Activated naive CD4-positive, alpha-beta T cell treated with anti-CD3 and anti-CD28 coated beads, Interleukin-2, amount 50 U/mL, for 16 hours (primary cell): ENCODE measurements at places on chromosomes 13 and 19.

GRCh38 chr19:42010245-42011126 is 16.5 kb upstream of the ATP1A3 start:
- no peak for DNase-seq

DNA sequence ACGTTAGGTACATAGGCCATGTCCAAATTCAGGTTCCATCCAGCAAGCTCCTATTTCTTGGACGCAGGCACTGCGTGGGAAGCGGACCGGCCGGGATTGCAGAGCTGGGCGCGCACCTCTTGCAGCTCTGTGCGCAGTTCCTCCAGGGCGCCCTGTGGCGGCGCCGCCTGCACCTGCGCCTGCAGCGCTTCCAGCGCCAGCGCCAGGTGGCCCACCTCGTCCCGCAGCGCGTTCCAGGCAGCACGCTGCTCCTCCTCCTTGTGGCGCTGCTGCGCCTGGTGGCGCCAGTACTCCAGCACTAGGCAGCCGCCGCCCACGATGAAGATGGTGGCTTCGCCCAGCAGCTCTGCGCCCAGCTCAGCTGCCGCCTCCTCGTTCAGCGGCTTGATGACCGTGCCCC is 31.1 kb downstream of the OPA3 start:
- DNase-seq = no peak

DNA sequence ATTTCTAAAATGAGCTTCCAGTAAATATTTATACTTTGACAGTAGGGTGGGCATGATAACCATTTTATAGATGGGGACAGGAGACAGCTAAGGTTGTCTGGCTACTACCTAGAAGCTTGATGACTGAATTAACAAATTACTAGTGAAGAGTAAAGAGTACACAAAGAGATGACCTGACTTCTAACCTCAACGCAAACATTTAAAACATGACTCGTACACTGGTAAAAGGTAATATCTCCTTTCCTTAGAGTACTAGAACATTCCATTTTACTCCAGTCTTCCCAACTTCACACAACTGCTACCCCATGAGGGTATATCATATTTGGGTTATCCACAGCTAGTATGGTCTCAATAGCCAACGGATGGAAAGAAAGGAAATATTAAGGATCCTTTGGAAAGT is 258.9 kb downstream of the FOXO1 start:
- no peak for DNase-seq

DNA sequence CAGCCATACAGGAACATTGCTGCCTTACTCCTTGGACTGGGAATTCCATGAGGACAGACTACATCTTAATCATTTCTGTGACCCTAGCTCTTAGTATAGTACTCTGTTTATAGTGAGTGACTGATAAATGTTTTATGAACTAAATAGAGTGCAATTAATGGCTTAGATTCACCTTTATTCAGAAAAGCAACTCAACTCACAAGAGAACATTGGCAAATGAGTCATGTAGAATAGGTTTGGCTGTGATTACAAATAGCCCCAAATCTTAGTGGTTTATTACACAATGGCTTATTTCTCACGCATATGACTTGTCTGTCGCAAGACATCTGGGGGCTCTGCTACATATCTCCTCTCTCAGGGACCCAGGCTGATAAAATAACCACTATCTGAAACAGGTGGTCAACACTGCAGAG is 121.6 kb upstream of the KL start:
- no peak for DNase-seq

- no peak for DNase-seq
These were observed 8.1 kb downstream of the ARHGEF7 start for GRCh38 chr13:111123221-111123620.

DNA sequence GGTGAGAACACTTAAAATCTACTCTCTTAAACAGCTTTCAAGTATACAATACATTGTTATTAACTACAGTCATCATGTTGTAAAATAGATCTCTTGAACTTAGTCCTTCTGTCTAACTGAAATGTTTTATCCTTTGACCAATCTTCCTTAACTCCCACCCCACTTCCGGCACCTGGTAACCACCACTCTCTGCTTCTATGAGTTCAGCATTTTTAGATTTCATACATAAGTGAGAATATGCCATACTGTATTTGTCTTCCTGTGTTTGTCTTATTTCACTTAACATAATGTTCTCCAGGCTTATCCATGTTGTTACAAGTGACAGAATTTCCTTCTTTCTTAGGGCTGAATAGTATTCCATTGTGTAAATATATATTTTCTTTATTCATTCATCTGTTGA is 144.1 kb upstream of the TRPC4 start:
- DNase-seq = no peak

DNA sequence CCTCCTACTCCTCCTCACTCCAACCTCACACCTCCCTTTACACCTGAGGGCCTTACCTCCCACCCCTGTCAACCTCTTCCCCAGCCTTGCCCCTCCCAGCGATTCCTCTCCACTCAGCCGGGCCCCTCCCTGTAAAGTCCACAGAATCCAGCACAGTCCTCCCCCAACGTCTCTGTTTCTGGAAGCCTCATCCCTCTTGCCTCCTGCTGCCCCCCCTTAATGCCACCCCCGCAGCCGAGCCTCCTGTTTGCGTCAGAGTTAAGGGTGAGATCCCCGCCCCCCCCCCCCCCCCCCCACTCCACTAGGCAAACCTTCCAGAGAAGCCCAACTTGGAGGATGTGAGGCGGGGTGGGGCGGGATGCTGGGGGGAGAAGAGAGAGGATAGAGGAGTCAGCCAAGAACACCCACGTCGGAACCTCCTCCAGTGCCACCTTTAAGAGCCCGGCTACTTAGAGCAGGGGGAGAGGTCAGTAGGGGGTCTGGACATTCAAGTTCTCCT is 2.1 kb downstream of the UNC13A start:
- DNase-seq = no peak

DNA sequence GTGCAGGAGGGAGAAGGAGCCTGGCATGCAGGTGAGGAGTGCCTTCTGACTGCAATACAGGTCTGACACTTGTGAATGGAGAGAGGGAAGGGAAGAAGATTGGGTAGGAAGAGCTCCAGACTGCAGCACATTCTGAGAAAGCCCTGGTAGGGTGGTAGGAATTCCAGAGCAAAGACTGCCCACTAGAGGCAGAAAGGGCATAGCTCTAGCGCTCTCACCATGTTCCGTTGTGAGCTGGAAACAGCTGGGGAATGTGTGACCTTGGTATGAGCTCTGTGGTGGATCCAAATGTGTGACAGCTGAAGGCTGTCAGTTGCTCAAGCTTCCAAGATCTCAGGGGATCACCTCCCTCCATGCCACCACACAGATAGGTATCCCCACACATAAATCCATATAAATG is 2.9 kb upstream of the MTUS2 start:
- DNase-seq = no peak

GRCh38 chr13:73254827-73255226 is 196.0 kb downstream of the KLF5 start:
- DNase-seq = no peak

- no peak for DNase-seq
These were observed 71.7 kb upstream of the SOX21 start for GRCh38 chr13:94784066-94784465.

GRCh38 chr13:61414686-61415057 is 977 bp downstream of the PCDH20 start:
- DNase-seq = no peak

DNA sequence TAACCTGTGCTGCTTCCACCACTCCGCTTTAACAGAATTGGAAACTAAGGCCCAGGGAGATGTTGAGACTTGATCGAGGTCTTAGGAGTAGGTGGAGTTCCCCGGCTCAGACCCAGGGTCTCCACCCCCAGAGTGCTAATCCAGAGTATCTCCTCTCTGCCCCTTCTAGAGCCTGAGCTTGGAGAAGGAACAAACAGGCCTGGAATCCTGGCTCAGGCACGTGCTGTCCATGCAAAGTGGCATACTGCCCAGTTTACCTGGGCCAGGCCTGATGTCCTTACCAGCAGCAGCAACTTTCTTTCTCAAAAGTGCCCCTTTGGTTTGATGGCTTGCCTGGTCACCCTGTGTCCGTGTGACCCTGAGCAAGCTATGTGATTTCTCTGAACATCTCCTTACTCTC is 3.7 kb downstream of the SYNGR4 start:
- DNase-seq = no peak

DNA sequence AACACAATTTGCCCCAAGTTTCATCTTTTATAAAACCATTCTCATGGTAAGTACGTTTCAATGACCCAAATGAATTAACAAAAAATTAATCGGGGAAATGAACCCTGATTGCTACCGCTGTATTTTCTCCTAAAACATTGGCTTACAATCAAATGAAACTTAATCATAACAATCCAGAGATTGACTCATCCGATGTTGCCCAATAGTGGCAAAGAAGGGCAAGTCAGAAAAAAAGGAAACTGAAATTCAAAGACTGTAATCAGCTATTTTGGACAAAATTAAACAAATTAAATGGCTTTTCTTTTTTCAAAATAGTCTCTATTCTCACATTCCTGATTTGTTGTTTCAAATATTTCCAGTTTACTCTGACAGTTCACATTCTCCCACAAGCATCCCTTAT is 3.9 kb upstream of the ACOD1 start:
- DNase-seq = no peak

DNA sequence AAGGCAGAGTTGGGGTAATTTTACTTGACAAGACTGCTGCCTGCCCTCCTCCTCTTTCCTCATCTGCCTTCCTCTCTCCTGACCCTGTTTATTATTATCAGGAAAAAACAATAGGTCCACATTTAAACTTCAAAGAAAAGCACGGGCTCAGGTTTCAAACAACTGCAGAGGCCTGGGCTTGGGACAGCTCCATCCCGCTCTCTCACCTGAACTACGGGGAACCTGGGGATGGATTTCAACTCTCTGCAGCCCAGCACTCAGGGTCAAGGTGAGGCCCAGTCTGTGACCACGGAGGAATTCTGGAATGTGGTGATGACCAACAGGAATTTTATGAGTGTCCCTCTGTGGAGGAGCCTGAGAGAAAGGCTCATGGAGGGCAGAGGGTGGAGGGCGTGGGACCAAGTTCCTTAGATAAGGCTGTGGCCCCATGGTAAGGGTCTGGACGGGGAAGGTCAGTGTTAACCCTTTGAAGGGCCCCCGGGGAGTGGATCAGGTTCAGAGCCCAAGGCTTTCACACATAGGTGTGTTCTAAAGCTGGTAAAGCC is 220.8 kb upstream of the MAB21L1 start:
- no peak for DNase-seq

DNA sequence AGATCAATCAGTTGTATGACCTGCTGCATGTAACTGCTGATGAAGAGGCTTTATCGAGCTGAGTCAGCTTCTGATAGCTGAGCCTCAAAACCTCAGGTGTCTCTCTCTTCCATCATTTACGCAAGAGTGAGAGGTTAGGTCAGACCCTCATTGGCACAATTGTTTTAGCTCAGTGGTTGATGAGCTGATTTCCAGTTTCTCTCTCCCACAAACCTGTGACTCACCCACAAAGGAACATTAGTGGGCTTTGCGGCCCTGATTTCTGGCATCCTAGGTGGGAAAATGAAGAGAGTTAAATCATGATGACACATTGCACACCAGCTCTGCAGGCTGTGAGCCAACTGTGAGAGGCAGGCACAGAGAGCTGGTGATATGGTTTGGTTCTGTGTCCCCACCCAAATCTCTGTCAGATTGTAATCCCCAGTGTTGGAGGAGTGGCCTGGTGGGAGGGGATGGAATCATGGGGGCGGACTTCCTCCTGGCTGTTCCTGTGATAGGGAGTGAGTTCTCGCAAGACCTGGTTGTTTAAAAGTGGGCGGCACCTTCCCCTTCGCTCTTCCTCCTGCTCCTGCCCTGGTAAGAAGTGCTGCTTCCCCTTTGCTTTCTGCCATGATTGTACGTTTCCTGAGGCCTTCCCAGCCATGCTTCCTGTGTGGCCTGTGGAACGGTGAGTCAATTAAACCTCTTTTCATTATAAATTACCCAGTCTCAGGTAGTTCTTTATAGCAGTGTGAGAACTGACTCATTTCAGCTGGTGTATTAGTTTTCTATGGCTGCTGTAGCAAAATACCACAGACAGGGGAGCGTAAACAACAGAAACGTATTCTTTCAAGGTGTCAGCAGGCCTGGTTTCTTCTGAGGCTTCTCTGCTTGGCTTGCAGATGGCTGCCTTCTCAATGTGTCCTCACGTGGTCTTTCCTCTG is 33.5 kb upstream of the TMTC4 start:
- DNase-seq = no peak

DNA sequence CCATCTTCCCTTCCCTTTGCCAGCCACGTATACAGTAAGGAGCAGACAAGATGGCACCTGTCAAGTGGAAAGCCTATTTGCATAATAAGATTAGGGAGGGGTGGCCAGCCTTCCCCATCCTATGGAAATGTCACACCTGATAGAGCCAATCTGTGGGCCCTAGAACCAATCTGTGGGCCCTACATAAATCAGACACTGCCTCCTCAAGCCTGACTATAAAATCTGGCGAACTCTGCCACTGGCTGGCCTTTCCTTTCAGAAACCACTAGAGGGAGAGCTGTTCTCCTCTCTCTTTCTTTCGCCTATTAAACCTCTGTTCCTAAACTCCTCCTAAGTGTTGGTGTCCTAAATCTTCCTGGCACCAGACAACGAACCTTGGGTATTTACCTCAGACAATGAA is 231.5 kb upstream of the KLHL1 start:
- DNase-seq = no peak

DNA sequence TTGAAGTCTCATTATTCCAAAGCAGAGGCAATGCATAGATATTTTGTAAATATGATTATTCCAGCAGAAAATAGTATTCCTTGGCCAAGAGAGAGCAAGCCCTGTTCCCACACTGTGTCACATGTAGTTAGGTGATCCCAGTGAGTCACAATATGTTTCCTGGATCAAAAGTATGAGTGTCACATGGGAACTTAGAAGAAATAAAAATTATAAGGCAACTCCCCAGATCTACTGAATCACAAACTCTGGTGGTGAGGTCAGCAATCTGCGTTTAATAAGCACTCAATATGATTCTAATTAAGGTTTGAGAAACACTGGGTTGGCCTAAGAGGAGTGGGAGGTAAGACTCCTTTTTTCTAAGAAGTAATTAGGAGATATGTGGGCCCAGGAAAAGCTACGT is 1504.5 kb upstream of the PCDH20 start:
- no peak for DNase-seq

DNA sequence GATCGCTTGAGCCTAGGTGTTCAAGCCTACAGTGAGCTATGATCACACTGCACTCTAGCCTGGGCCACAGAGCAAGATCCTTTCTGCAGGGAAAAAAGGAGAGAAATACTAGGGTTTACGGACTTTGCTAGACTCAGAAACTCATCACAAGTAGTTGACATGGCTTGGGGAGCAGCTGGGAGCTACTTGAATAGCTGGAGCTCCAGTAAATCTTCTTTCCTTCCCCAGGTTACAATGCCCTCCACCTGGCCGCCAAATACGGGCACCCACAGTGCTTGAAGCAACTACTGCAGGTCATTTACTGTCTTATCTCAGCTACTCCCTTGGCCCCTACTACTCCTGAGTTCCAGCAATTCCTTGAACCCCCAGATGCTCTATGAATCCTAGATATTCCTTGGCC is 19.3 kb downstream of the ANKRD24 start:
- no peak for DNase-seq
